ENCODE measurements at places on chromosomes 16 and 17.

GRCh38 chr17:30361766-30362279, 16.9 kb upstream of the CPD start:
- DNase-seq = no peak

DNA sequence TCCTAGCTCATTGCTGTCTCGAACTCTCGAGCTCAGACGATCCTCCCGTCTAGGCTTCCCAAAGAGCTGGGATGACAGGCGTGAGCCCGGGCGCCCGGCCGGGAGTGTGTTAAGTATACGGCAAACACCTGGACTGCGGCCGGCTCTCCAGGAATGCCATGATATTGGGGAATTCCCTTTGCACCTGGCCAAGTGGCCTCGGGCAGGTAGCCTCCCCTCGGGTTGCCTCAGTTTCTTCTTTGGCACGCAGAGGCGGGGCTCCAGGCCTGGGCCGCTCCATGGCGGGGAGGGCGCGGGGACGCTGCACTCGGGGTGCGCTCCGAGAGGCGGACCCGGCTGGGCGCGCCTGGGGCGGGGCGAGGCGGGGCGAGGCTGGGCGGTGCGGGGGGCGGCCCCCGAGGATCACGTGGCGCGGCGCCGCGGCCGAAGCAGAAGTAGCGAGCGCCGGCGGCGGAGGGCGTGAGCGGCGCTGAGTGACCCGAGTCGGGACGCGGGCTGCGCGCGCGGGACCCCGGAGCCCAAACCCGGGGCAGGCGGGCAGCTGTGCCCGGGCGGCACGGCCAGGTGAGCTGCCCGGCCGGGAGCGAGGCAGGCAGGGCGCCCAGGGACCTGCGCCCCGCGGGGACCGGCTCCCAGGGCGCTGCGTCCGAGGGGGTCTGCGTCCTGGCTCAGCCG, at the start of gene PLCG2:
PLCG2 (plus strand) TSS at position 431 of the 675 bp plus-strand sequence. CDS start 6,699 bp downstream, outside the sequence.
- peak; percentile 86 for DNase-seq

GRCh38 chr16:29992344-29992967, 3.0 kb downstream of the HIRIP3 start:
- DNase-seq = no peak

DNA sequence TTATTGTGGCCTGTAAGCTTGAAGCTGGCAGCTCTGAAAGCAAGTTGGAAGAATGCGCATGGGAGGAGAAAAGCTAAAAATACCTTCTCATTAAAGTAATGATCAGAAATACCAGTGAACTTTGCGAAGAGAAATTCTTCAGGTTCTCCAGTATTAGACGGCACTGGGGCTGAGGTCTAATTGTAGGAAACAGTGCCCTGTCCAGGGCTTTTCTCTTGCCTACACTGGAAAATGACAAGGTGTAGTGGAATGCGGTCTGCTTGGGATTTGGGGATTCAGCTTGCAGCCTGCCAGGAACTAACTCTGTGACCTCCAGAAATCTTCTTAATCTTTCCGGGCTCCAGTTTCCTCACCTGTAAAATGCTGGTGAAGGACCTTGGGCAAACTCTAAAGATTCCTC, 53.3 kb upstream of the KCNJ16 start:
- no peak for DNase-seq

- DNase-seq = no peak
Observed at GRCh38 chr16:85173146-85173980, 61.1 kb upstream of the CIBAR2 start.

- no peak for DNase-seq
Observed at GRCh38 chr16:20285993-20286499, 41.3 kb downstream of the GP2 start.

DNA sequence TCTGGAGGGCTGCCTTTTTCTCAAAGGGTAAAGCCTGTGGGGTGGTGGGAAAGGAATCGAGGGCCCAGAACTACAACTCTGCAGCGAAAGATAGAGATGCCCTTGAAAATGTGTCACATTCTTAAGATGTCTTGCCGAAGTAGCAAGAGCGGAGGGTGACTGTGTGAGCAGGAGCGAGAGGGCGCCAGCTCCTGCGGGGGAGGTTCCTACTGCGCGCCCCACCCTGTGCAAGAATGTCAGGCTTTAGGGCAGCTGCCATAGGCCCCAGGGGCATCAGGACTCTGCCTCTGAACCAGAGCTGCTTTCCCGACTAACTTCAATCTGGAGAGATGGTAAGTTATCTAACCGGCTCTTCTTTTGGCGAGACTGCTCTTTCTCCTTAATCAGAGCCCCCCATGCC, 11.8 kb upstream of the ITGAE start:
- no peak for DNase-seq

- no peak for DNase-seq
Observed at GRCh38 chr17:81976332-81977210, 858 bp upstream of the ASPSCR1 start.

DNA sequence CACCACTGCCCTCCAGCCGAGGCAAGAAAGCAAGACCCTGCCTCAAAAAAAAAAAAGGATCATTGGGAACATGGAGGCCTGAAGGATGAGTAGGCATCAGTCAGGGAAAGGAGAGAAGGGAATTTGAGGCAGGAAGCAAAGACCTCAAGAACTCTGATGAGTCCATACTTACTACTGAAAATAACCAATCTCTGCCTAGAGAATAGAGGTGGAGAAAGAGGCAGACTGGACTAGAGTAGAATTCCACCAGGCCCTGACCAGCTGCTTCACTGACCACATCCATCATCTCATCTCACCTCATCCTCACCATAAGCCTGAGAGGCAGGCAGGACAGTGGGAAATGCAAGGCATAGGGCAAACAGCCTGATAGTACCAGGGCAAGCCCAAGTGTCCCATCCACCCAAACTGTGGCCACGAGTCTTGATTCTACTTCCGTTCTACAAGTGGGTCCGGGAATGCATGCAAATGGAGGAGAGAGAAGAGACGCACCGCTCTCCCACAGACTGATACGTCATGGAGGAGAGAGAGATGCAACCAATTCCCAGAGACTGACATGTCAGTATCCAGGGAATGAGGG, 17.1 kb downstream of the ANKRD11 start:
- no peak for DNase-seq

Measured in nephron progenitor cell (in vitro differentiated cells).